G401 (cell line): ENCODE measurements at places on chromosomes 2 and 18.

- DNase-seq = no peak
These were observed 299.1 kb upstream of the NXPH2 start for GRCh38 chr2:139079311-139079710.

DNA sequence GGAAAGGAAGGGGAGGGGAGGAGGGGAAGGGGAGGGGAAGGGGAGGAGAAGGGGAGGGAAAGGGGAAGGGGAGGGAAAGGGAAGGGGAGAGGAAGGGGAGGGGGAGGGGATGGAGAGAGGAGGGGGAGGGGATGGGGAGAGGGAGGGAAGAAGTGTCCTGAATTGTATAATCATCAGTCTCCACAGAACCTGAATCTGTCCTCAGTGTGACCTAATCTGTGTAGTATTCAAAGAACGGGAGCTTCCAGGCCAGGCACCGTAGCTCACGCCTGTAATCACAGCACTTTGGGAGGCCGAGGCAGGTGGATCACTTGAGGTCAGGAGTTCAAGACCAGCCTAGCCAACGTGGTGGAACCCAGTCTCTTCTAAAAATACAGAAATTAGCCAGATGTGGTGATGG lies 41.1 kb upstream of the CCDC150 start:
- no peak for DNase-seq

DNA sequence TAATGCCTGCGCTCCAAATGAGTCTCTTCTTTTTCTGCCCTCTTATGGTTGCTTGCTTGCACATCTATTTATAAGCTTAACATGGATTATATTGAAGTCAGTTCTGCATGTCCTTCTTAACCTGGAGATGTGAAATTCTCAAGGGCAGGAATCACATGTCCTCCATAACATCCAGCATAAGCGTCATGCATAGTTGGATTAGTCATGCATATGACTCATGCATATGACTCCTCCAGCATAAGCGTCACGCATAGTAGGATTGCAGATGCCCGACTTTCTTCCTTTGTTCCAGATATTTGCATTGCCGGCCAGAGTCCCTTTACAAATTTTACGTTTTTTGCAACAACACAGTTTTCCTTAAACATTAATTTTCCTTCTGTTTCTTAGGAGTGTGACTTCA lies 308.6 kb downstream of the TGIF1 start:
- DNase-seq = no peak

DNA sequence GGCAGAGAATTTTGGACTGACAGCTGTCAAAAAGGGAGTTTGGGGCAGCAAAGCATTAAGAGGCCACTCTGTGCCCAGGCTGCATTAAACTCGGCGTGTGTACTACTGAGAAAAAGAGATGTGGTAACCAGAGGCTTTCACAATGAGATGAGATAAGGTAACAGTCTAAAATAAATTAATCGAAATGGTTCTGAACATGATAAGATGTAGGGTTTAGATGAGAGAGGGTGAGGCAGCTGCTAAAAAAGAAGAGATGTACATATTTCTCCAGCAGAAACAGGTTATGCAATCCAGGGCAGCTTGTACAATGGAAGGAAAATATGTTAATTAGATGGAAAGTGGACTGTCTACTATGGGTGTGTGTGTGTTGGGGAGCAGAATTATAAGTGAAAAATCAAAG lies 39.2 kb upstream of the ACTR3 start:
- no peak for DNase-seq

- no peak for DNase-seq
These were observed 45.6 kb downstream of the PAIP2B start for GRCh38 chr2:71181316-71181715.

- peak; percentile 98 for DNase-seq
These were observed 45.6 kb upstream of the SLC1A4 start for GRCh38 chr2:64943387-64944150.
